ENCODE measurements at places on chromosomes 2 and 18. TPM values are rescaled to one million over a fixed set of nuclear protein-coding genes. Genes with fewer than 3 reads are reported as not detected.

DNA sequence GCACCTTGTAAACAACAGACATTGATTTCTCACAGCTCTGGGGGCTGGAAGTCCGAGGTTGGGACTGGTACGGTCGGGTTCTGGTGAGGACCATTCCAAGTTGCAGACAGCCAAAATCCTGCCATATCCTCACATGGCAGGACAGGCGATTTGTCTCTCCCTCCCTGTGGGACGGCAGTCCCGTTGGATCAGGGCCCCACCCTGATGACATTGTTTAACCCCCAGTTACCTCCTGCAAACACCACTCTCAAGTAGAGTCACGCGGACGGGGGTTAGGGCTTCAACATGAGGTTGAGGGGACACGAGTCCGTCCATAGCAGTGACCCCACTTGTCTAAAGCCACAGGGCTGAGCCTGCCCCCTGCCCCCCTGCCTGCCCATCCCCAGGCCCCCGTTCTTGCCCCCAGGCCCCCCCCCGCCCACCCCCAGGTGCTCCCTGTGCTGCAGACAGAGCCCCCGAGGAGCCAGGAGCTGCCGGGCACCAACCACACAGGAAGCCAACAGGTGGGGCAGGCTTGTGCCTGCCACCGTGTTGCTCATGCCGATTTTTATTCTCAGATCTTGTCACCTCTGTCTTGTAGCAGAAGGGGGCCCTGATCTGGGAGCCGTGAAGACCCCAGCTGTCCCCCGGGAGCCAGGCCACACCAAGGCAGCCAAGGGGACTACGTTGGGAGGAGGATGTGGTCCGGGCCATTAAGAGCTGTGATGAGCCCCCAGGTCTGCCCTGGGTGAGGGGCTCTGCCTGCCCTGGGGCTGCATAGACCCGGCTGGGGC, 82.2 kb downstream of the NFATC1 start:
- H3K27me3 ChIP-seq: peaks cover 2% of the 10 kb centered on the region
- peaks cover 7% of the 10 kb centered on the region for H3K4me1 ChIP-seq
- peak; percentile 77 for DNase-seq
- H3K36me3 ChIP-seq: no peaks in the 10 kb centered on the region
- H3K4me3 ChIP-seq: no peak overlapping the region

The BARD1 gene
- 13.7 TPM for total RNA-seq

The ST6GAL2 gene
- total RNA-seq: 319 TPM

GRCh38 chr2:176885001-176885643, 327.5 kb upstream of the HNRNPA3 start:
- peaks cover 17% of the 10 kb centered on the region for H3K27me3 ChIP-seq
- H3K36me3 ChIP-seq: no peaks in the 10 kb centered on the region
- no peak overlapping the region for H3K4me3 ChIP-seq

GRCh38 chr2:130371723-130372054, 15.8 kb downstream of the PTPN18 start:
- no peak for DNase-seq
- H3K4me3 ChIP-seq: peak overlapping the region; percentile 80
- peak overlapping the region; percentile 88 for H3K27ac ChIP-seq

- no peaks in the 10 kb centered on the region for H3K27me3 ChIP-seq
- no peaks in the 10 kb centered on the region for H3K36me3 ChIP-seq
- H3K4me1 ChIP-seq: no peaks in the 10 kb centered on the region
- DNase-seq: no peak
- no peak overlapping the region for H3K4me3 ChIP-seq
These were observed 79.5 kb upstream of the YWHAQ start for GRCh38 chr2:9710311-9710710.

- H3K27ac ChIP-seq: no peak overlapping the region
- H3K4me3 ChIP-seq: no peak overlapping the region
- DNase-seq: no peak
- H3K27me3 ChIP-seq: no peaks in the 10 kb centered on the region
- H3K36me3 ChIP-seq: no peaks in the 10 kb centered on the region
These were observed 103.4 kb upstream of the CAVIN2 start for GRCh38 chr2:191950132-191950874.

The GKN1 gene
- 0.37 TPM for total RNA-seq

The RNF144A gene
- 9.5 TPM for total RNA-seq
